A549 treated with DMSO at 1 μM for 4 hours (cell line): ENCODE measurements at places on chromosomes 7 and 10. TPM values are rescaled to one million over a fixed set of nuclear protein-coding genes. Genes with fewer than 3 reads are reported as not detected.

GIMAP8 gene
- not detected in 5 replicates for total RNA-seq

LRRC61 gene
- total RNA-seq, result 0.05 to 0.21 TPM (median 0.10 TPM) in 4 of 5 replicates, not detected in the other

ASB10 gene
- total RNA-seq, result not detected in 5 replicates

IDI2 gene
- total RNA-seq, result 0.06 to 0.17 TPM in 2 of 5 replicates, not detected in the others

SPDYE9 gene
- total RNA-seq, result not detected in 5 replicates

WNT2 gene
- 0.03 to 0.04 TPM in 2 of 5 replicates, not detected in the others for total RNA-seq

UTF1 gene
- total RNA-seq, result 0.07 TPM in 1 of 5 replicates, not detected in the others

DPYSL4 gene
- total RNA-seq, result 16.6 to 19.3 TPM (median 17.7 TPM) in 5 replicates

ZNF239 gene
- total RNA-seq, result 2.3 to 3.1 TPM (median 2.5 TPM) in 5 replicates

TPK1 gene
- 1.3 to 3.3 TPM (median 2.5 TPM) in 5 replicates for total RNA-seq

TMEM270 gene
- 0.19 to 0.23 TPM in 2 of 5 replicates, not detected in the others for total RNA-seq

GLI3 gene
- 0.19 to 0.40 TPM (median 0.31 TPM) in 5 replicates for total RNA-seq

COL28A1 gene
- 0.56 to 0.97 TPM (median 0.71 TPM) in 5 replicates for total RNA-seq

OGDHL gene
- total RNA-seq, result 0.15 to 0.42 TPM (median 0.22 TPM) in 5 replicates

FGFR2 gene
- 0.36 to 0.52 TPM (median 0.45 TPM) in 5 replicates for total RNA-seq

BMS1 gene
- total RNA-seq, result 25.0 to 27.5 TPM (median 26.6 TPM) in 5 replicates

TCF7L2 gene
- 18.1 to 24.3 TPM (median 21.0 TPM) in 5 replicates for total RNA-seq

MALRD1 gene
- total RNA-seq, result not detected in 5 replicates

MCM10 gene
- total RNA-seq, result 25.2 to 29.7 TPM (median 27.1 TPM) in 5 replicates

PPA1 gene
- total RNA-seq, result 192 to 215 TPM (median 206 TPM) in 5 replicates

ZNF438 gene
- 1.6 to 2.0 TPM (median 2.0 TPM) in 5 replicates for total RNA-seq

STEAP2 gene
- 2.9 to 5.5 TPM (median 5.4 TPM) in 5 replicates for total RNA-seq

RPEL1 gene
- 0.03 TPM in 1 of 5 replicates, not detected in the others for total RNA-seq

MACC1 gene
- not detected in 5 replicates for total RNA-seq

CPED1 gene
- total RNA-seq, result 0.02 to 0.07 TPM in 2 of 5 replicates, not detected in the others

CFAP69 gene
- 1.6 to 3.2 TPM (median 1.9 TPM) in 5 replicates for total RNA-seq

LHPP gene
- 11.0 to 12.2 TPM (median 11.6 TPM) in 5 replicates for total RNA-seq
